Activated CD8-positive, alpha-beta memory T cell treated with anti-CD3 and anti-CD28 coated beads, Interleukin-2, amount 10 ng/mL, durations not matched to agents 7 days and 5 days (primary cell): ENCODE measurements at places on chromosomes 7 and 10. TPM values are rescaled to one million over a fixed set of nuclear protein-coding genes. Genes with fewer than 3 reads are reported as not detected.

ZPBP gene
- not detected for total RNA-seq

PLXNA4 gene
- total RNA-seq = 1.6 TPM

TFR2 gene
- 11.1 TPM for total RNA-seq

FXYD4 gene
- total RNA-seq = 0.37 TPM

DNA sequence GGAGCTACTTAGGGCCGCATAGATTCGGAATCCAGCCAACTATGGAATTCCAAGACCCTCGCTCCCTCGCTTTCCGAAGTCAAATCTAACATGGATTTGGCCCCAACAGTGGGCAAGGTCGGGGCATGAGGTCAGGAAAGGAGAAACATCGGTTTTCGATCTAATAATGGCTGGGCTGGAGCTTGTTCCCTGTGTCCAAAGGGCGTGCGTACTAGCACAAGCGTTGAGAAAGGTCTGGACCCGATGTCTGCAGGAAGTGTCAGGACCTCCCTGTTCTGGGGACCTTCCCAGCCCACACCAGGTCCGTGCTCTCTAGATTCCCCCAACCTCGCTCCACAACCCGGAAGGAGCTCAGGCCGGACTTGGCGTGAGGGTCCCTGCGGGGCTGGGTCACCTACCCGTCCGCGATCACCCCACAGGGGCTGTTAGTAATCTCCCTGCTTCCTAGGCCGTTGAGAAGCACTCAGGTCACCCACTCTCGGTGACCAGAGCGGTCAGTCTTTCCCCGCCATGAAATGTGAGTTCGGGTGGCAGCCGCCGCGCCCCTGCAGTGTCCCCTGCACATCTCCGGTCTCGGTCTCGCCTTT lies 4.8 kb downstream of the FEZF1 start:
- no peak for DNase-seq

DNA sequence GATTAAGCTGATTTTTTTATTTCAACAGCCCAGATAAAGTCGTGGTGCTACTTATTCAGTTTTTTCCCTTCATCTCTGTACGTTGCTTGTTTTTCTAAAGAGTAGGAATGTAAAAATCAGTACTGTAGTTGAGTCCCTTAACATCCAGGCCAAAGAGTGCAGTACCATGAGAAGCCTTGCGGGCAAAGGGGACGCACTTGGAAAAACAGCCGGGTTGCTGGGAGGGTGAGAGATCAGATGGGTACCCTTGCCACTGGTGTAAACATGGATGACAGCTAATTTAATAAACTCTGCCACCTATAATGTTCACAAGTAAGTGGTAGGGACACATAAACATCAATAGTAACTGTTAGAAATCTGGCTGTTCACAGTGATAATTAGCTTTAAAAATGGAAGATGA lies 175.9 kb downstream of the POU6F2 start:
- DNase-seq = no peak
